ENCODE measurements at places on chromosomes 3 and 15.

- no peak for DNase-seq
These were observed 43.8 kb downstream of the OSBPL10 start for GRCh38 chr3:31937225-31937624.

DNA sequence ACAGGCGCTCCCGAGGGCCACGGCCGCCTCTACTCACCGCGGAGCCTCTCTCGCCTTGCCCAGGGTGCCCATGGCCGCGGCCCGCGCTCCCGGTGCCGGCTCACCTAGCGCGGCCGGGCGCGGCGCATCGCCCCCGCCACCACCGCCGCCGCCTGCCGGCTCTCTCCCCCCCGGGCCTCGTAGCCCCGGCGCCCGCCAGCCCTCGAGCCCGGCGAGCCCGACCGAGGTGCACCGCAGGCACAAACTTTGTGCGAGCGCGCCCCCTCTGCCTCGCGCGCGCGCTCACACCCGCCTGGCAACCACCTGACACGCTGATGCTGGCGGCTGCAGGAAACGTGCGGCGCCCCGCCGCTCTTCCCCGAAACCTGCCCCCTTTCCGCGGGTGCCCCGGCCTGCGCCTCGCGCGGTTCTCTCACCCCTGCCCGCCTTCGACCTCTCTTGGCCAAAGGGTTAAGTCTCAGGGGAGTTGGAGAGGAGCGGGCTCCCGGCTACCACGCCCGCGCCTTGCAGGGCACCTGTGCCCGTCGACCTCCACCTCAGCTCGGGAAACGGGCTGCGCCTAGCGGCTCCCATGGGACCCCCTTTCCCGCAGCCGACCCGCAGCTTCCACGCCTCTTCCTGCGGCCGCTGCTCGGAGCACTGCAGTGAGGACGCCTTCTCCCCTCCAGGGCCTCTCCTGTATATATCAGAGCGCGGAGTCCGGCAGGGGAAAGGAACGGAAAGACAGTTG lies at the start of gene RASGRP1:
RASGRP1 (minus strand) TSS at position 258 of the 730 bp plus-strand sequence; CDS start at position 72, 186 bp downstream.
- peak; percentile 81 for DNase-seq

GRCh38 chr15:95973566-95974256 lies 356.8 kb upstream of the NR2F2 start:
- no peak for DNase-seq

GRCh38 chr15:77030928-77031375 lies 36.0 kb downstream of the PSTPIP1 start:
- peak; percentile 0 for DNase-seq

GRCh38 chr3:185767002-185767688 lies 57.7 kb downstream of the IGF2BP2 start:
- DNase-seq = no peak

DNA sequence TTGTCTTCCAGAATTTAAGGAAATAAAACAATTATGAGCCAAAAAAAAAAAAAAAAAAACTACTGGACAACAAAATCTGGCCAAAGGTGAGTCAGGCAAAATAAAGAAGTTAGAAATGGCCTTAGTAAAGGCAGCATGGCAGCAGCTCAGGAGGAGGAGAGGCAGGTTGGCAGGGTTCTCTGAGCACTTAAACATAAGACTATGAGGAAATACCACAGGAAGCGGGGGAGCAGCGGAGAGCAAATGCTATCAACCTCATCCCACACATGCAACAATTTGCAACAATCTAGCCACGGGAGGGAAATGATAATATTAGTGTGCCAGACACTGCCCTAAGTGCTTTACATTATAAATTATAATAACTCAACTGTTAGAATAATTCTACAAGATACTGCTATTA lies 247.3 kb upstream of the NSMCE3 start:
- no peak for DNase-seq

DNA sequence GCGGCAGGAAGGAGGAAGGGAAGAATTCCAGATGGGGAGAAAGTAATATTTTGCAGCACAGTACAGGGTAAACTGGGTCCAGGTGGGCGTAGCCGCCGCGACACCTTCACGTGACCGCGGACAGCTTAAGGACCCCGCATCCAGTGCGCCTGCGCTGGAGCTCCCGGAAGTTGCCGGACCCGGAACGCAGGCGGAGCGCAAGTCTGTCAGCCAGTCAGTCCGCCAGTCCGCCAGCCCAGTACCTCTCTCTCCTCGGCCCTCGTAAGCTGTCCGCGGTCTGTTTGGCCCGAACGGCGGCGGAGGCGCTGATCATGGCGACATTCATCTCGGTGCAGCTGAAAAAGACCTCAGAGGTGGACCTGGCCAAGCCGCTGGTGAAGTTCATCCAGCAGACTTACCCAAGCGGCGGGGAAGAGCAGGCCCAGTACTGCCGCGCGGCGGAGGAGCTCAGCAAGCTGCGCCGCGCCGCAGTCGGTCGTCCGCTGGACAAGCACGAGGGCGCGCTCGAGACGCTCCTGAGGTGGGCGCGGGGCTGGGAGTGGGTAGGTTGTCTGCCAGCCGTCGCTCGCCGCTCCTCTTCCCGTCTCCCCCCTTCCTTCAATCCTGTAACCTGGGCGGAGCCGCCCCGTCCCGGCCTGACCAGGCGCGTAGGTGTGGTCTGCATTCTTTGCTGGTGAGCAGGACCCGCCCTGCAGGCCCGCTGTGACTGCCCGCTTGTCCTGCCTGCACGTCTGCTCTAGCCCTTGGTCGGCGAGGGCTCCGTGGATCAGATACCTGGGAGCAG lies at the start of gene PDCD6IP:
PDCD6IP (plus strand) TSS at position 213 of the 784 bp plus-strand sequence; CDS start at position 312, 99 bp downstream.
- DNase-seq = peak; percentile 92

DNA sequence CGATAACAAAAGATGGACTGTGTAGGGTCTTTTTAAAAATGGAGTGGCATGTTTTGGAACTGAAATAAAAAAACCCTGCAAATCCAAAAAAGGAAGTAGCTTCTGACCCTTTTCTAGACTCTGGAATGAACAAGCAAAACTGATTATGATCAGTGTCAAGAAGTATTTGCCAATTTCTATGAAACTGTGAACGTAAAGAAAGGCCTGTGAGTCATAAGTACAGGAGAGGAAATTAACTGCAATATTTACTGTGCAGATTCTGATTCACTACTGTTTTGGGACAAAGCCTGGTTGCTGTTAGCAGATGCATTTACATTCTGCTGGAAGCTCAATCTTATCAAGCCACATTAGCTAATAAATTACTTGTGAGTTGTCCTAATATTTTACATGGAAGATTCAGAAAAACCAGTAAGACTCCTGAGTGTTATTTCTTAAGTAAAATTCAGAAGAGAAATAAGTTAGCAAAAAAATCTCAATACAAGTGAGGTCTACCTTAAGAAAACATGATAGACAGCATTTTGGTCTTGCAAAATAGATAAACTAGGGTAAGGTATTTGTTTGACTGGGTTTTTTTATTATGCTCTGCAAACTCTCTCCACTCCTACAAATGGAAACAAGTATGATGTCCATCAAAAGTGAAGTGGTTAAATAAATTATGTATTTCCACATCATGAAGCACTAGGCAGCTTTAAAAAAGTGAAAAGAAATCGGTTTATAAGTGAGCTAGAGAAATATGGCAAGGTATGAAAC lies 90.2 kb upstream of the LMOD3 start:
- DNase-seq = no peak

- no peak for DNase-seq
These were observed 29.6 kb upstream of the TLE3 start for GRCh38 chr15:70127288-70127746.

DNA sequence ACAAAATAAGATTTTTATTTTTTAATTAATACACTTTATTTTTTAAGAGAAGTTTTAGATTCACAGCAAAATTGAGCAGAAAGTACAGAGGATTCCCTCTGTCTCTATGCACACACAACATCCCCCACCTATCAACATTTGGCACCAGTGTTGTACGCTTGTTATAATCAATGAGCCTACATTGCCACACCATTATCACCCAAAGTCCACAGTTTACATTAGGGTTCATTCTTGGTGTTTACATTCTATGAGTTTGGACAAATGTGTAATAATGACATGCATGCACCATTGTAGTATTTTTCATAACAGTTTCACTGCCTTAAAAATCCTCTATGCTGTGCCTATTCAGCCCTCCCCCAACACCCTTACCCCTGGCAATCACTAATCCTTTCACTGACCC lies 51.3 kb upstream of the TTBK2 start:
- no peak for DNase-seq

DNA sequence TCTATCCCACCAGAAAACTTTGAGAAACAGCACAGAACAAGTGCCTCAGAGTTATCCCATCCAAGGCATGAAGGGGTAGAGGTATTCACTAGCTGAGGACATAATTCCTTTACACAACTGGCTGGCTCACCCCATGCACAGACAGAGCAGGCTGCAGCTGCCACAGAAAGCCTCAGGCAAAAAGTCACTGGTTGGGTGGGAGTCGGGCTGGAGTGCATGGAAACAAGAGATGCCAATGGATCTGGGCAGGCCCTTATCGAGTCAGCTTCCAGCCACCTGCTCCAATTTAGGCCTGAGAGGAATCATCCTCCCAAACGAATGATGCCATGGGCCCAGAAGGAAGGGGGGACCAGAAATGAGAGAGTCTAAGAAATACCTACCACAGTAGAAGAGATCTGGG lies 83.0 kb downstream of the RSL24D1 start:
- DNase-seq = no peak

DNA sequence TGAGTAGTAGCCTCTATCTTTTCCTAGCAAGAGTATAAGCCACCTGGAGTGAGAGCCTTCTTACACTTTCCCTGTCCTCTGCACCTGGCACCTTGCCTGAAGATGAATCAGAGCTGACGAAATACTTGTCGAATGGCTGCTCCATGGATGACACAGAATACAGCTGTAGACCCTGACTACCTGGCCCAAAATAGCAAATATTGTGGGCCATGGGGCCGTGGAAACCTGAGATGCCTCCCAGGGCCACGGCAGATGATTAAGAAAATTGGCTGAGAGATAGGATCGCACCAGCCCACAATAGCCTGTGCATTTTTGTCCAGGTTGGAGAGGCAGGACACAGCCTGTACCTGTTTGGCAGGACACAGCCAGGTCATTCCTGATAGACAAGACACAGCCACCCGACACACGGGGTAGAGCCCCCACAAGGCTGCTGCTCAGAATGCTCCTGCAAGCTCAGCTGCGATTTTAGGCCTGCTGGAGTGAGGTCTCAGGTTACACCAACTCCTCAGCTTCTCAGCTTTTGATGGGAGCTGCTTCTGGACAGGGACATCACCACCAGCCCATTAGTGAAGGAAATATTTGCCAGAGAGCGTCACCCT lies 22.9 kb upstream of the TPM1 start:
- no peak for DNase-seq

DNA sequence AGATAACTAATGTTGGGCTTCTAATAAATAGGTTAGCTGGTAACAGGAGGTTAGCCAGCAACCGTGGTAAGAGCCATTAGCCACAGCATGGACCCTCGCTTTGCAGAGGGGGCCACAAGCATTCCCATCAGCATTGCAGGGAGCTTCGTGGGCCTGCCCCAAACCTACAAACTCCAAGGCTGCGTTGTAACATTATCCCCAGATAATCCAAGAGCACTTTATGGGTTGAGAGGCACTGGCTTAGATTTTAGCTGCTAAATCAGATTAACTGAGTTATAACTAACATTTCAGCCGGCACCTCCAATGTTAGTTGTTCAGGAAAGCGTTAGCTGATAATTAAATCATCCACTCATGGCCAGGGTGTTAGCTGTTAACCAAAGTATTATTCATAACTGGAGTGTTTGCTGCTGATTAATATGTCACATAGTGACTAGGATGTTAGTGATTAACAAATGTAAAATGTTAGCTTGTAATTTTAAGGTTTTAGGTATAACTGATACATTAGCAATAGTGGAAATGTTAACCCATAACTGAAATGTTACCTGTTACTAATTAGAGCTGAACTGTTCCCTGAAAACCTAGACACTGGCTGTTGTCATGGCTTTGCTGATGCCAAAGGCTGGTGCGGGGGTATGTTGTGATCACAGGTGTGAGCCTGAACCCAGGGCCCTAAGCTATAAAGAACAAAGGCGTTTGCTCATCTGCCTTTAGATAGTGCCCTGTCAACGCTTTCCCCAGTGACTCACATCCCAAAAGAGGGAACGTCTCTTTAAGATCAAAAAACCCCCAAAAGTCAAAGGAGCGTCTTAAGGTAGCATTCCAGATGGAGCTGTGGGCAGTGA lies 56.2 kb downstream of the SLC6A6 start:
- no peak for DNase-seq

DNA sequence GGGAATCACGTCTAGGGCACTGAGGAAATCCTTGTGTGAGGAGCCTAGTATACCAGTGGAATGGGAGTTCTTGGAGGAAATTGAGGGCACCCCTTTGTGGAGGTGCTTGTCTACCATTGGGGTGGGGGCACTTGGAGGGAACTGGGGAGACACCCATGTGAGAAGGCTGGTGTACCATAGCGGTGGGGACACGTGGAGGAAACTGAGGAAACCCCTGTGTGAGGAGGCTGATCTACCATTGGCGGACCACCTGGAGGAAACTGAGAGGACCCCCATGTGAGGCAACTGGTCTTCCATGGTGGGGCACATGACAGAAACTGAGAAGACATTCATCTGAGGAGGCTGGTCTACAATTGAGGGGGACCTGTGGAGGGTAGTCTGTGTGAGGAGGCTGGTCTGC lies 164.5 kb downstream of the FBLN2 start:
- DNase-seq = no peak

DNA sequence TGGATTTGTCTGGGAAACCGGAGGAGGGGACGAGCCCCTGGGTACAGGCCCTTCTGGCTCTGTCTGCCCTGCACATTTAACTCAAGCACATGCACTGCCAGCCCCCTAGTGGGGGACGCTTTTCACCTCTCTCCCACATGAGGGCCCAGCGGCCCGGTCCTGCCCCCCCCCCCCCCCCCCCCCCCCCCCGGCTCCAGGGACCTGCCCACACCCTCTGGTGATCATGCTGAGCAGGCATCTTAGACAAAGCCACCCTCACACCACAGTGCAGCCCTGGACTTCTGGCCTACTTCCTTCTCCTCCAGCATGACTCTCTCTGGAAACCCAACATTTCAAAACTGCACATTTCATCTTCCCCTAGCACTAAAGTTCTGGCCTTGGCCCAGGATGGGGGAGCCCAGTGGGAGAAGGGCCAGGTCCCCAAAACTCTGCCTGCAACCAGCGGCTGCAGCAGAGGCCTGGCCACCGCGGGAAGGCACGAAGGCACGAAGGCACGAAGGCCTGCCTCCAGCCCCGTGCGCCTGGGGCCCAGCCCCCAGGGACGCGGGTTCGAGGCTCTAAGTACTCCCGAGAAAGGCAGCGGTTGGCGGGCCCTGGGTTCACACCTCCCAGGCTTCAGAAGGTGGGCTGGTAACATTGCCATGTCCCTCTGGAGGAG lies 14.1 kb downstream of the KLF15 start:
- DNase-seq = no peak

DNA sequence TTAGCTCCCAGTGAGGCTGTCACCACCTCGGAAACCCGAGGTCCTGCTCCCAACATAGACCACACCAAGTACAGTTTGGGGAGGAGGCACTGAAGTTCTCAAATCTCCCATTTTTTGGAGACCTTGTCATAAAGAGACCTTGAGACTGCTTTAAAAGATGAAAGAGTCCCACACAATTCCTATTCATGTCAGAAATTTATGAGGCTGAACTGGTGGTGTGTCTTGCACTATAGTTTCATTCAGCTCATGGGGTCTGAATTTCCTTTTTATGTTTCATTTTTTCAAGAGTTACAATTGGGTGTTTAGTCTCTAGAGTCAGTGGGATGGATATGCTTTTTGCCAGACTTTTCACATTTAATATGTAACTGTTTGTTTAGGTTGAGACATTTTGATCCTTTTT lies 318.1 kb upstream of the LRRFIP2 start:
- DNase-seq = no peak

Data from activated CD4-positive, alpha-beta T cell treated with anti-CD3 and anti-CD28 coated beads, Interleukin-2, amount 50 U/mL, for 48 hours (primary cell).